Lung (tissue), 17 donors: ENCODE measurements at places on chromosomes 3 and 15. TPM values are rescaled to one million over a fixed set of nuclear protein-coding genes. Genes with fewer than 3 reads are reported as not detected.

DNA sequence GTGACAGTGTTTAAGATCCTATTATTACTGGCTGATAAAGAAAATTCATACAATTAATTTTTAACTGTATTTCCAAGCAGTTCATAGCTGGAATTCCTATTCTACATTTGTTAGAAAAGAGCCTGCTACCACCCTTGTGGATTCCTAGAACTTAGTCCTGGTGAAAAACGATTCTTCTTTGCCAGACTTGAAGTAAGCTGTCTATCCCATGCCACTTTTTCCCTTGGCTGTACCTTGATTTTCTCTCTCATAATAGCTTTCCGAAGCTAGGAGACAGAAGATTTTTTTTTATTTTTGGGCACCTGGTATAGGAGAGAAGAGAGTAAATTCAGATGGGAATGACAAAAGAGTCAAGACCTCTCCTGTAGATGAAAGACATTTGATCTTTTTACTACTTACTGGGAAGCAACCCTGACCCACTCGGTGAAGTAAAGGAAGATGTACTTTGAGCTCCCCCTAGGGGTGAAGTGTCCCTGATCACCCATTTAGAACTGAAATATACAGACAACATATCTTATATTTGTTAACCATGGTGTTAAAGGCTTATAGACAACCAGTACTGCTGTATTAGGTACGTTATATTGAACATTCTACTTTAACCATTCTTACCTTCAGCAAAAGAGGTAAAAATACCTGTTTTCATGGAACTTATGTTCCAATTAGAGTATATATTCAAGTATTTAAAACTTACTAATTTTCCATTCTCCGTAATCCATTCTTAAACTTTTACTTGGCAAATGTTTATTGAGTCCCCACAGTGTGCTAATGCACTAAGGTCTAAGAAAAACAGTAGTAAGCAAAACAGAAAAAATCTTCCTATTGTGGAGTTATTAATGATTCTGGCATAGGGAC is 36.2 kb upstream of the C3orf38 start:
- peak; percentile 80 for DNase-seq
- H3K27ac ChIP-seq = no peak overlapping the region
- no peaks in the 10 kb centered on the region for H3K4me1 ChIP-seq
- H3K27me3 ChIP-seq = no peaks in the 10 kb centered on the region
- no peak overlapping the region for H3K4me3 ChIP-seq

GRCh38 chr3:58324391-58325390 is 8.0 kb upstream of the PXK start:
- DNase-seq = no peak
- no peaks in the 10 kb centered on the region for H3K36me3 ChIP-seq
- H3K4me1 ChIP-seq = peaks cover 7% of the 10 kb centered on the region
- H3K4me3 ChIP-seq = no peak overlapping the region
- H3K27me3 ChIP-seq = no peaks in the 10 kb centered on the region

The LRRC2 gene
- 3.1 TPM for total RNA-seq

The IRAK2 gene
- 6.8 TPM for total RNA-seq

The GOLGA8T gene
- not detected for total RNA-seq

DNA sequence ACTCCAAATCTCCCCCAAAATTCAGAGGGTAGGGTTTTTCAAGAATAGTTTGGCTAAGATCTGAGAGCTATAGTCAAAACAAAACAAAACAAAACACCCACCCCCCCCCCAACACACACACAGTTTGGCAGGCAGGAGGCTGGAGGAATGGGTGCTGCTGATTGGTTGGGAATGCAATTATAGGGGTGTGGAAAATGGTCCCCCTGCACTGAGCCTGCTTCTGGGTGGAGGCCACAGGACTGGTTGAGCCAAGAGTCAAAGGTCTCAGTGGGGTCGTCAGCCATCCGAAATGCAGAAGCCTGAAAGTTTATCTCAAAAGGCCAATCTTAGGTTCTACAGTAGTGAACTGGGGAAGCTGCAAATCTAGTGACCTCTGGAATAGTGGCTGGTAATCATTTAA is 2.5 kb upstream of the HACD2 start:
- no peak overlapping the region for H3K27ac ChIP-seq
- no peaks in the 10 kb centered on the region for H3K27me3 ChIP-seq
- DNase-seq = no peak
- no peak overlapping the region for H3K4me3 ChIP-seq

- H3K27me3 ChIP-seq = no peaks in the 10 kb centered on the region
- H3K36me3 ChIP-seq = no peaks in the 10 kb centered on the region
- H3K4me1 ChIP-seq = no peaks in the 10 kb centered on the region
- no peak for DNase-seq
- no peak overlapping the region for H3K4me3 ChIP-seq
Measured at GRCh38 chr15:52014616-52015015, 4.4 kb upstream of the MAPK6 start.

GRCh38 chr3:8571256-8571655 is 69.6 kb downstream of the LMCD1 start:
- DNase-seq = no peak
- H3K36me3 ChIP-seq = peaks cover 44% of the 10 kb centered on the region
- H3K4me3 ChIP-seq = no peak overlapping the region
- H3K4me1 ChIP-seq = peaks cover 15% of the 10 kb centered on the region

DNA sequence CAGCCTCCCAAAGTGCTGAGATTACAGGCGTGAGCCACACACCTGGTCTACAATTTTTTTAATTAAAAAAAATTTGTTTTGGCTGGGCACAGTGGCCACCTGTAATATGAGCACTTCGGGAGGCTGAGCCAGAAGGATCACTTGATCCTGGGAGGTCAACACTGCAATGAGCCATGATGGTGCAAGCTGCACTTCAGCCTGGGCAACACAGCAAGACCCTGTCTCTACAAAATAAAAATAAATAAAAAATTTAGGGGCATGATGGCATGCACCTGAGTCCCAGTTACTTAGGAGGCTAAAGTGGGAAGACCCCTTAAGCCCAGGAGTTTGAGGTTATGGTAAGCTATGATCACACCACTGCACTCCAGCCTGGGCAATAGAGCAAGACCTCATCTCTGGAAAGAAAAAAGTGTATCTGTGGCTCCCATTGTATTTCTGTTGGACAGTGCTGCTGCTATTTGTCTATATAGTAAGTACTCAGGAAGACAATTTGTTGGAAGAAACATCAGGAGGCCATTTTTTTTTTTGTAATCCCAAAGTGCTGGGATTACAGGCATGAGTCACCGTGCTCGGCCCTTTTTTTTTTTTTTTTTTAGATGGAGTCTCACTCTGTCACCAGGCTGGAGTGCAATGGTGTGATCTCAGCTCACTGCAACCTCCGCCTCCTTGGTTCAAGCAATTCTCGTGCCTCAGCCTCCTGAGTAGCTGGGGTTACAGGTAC is 27.5 kb upstream of the SH3BP5 start:
- H3K27ac ChIP-seq = no peak overlapping the region
- no peaks in the 10 kb centered on the region for H3K36me3 ChIP-seq
- DNase-seq = no peak
- H3K27me3 ChIP-seq = no peaks in the 10 kb centered on the region
- H3K4me3 ChIP-seq = no peak overlapping the region

The CNTN4 gene
- 30.7 TPM for total RNA-seq

DNA sequence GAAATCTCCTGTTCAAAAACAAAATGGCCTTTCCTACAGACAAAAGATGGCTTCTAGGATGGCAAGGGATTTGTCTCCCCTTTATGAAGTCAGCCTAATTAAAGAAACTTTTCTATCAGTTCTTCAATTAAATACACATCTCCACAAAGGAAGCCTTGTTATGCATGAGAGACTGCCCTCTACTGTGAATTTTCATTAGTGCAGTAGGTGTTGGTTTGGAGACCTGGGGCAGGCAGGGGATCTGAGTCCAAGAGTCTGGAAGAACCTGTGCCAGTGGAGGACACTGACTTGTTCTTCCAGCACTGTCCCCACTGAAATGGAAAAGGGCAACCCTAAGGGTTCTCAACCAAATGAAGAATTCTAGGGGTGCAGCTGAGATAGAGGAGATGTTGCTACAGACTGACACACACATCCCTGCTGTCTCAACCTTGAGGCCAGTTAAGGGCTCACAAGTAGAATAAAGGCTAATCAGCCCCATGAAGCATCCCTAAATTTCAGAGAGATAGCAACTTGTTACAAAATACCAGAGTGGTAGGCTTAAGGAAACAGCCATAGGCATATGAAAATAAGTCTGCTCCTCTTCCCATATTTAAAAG is 174.0 kb upstream of the PRICKLE2 start:
- H3K27ac ChIP-seq = no peak overlapping the region
- peak; percentile 88 for DNase-seq
- no peaks in the 10 kb centered on the region for H3K36me3 ChIP-seq
- H3K4me1 ChIP-seq = no peaks in the 10 kb centered on the region

- no peaks in the 10 kb centered on the region for H3K36me3 ChIP-seq
- no peak overlapping the region for H3K4me3 ChIP-seq
- H3K27me3 ChIP-seq = no peaks in the 10 kb centered on the region
- H3K27ac ChIP-seq = no peak overlapping the region
- DNase-seq = no peak
- H3K4me1 ChIP-seq = no peaks in the 10 kb centered on the region
Measured at GRCh38 chr3:33883538-33883950, 85.1 kb downstream of the PDCD6IP start.

GRCh38 chr3:198113206-198114053 is 153.4 kb downstream of the LMLN start:
- H3K4me1 ChIP-seq = no peaks in the 10 kb centered on the region
- no peak overlapping the region for H3K27ac ChIP-seq
- no peaks in the 10 kb centered on the region for H3K27me3 ChIP-seq
- no peaks in the 10 kb centered on the region for H3K36me3 ChIP-seq

DNA sequence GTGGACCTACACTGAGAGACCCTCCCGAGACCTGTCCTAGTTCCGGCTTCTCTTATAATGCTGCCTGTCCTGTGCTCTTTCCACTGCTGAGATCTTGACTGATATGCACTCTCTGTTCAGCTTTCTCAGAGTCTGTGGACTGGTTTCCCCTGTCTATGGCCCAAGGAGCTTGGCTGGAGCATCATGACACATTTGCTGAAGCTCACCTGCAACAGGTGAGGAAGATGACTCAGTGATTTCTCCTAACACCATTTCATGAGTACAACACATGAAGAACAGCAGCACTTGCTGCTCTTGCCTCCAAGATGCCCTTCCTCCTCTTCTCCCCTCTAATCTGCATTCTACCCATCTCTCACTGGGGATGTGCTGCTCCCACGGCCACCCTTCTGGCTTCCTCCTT is 92.1 kb downstream of the DUT start:
- DNase-seq = no peak

DNA sequence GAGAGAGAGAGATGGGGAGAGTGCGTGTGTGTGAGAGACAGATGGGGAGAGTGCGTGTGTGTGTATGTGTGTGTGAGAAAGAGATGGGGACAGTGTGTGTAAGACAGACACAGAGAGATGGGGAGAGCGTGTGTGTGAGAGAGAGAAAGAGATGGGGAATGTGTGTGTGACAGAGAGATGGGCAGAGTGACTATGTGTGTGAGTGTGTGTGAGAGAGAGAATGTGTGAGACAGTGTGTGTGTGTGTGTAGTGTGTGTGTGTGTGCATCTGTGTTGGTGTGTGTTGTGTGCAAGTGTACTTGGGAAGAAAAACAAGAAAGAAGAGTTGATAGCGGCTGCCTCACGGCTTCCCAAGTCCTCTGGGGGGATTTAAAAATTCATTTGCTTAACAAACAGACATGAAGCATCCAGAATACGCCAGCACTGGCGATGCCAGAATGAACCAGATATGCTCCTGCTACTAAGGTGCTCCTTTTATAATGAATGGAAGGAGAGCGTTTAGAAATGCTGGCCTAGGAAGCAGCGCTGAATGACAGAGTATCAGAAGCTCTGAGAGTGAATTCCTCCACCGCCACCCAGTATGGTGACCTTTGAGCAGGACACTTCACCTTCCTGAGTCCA is 186.1 kb upstream of the TSC22D2 start:
- H3K27ac ChIP-seq = no peak overlapping the region
- H3K4me1 ChIP-seq = peaks cover 2% of the 10 kb centered on the region
- H3K36me3 ChIP-seq = no peaks in the 10 kb centered on the region
- H3K4me3 ChIP-seq = no peak overlapping the region
- peak; percentile 44 for DNase-seq

The ETV5 gene
- total RNA-seq = 53.9 TPM

The ACSBG1 gene
- total RNA-seq = 7.9 TPM

The TJP1 gene
- total RNA-seq = 84.6 TPM

DNA sequence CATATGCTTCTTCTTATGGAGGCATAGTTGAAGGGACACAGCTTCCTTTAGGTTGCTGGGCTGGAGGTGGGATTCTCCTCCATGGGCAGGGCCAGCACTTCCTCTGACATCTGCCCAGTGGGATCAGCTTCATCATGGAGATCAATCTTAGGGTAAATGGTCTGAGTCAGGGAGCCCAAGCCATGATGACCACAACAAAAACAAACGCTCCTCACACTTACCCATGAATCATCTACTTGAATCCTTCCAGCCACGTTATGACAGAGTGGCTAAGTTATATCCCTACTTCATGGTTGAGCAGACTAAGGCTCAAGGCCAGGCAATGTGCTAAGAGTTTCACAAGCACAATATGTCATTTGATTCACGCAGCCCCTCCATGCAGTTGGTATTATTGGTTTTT is 87.2 kb upstream of the NMNAT3 start:
- H3K27me3 ChIP-seq = no peaks in the 10 kb centered on the region
- H3K4me1 ChIP-seq = peaks cover 2% of the 10 kb centered on the region
- no peak overlapping the region for H3K27ac ChIP-seq
- no peak overlapping the region for H3K4me3 ChIP-seq

DNA sequence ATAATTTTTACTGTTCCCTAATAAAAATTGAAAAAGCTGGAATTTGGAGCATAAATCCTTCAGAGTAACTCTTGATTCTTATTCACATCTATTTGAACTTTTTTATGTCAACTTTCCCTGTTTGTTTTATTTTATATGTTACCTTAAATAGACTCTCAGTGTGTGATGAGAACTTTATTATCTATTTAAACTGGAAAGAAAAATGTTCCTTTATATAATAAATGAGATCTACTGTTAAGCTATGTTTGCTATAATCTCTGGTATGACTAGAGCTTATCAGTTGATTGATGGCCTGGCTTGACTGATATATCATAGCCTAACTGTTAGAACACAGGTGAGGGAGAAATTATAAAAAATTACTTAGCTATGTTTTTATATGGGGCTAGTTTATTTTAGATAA is 330.6 kb upstream of the EPHA6 start:
- no peaks in the 10 kb centered on the region for H3K4me1 ChIP-seq
- no peak for DNase-seq
- H3K27ac ChIP-seq = no peak overlapping the region
- no peak overlapping the region for H3K4me3 ChIP-seq
- no peaks in the 10 kb centered on the region for H3K27me3 ChIP-seq

The GOLGA8M gene
- total RNA-seq = 2.1 TPM

DNA sequence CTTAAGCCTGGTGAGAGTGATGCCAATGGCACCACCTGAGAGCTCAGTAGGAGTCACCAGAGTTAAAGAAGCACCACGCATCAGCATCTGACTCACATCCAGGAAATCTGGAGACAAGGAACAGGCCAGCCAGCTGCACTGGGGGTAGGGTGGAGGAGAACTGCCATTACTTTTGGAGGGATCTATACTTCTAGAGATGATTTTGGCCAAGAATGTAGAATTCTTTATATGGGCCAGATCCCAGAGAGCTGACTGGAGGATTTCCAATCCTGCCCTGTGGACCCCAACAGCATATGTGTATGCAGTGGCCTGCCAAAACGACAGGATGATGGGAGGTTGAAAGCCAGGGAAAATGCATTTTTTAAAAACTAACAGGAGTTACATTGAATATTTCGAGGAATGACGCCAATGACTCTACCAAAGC is 29.8 kb downstream of the CCR3 start:
- no peaks in the 10 kb centered on the region for H3K27me3 ChIP-seq
- H3K27ac ChIP-seq = no peak overlapping the region
- peak; percentile 92 for DNase-seq
- no peaks in the 10 kb centered on the region for H3K36me3 ChIP-seq
- no peak overlapping the region for H3K4me3 ChIP-seq
- no peaks in the 10 kb centered on the region for H3K4me1 ChIP-seq

- no peaks in the 10 kb centered on the region for H3K27me3 ChIP-seq
- no peaks in the 10 kb centered on the region for H3K36me3 ChIP-seq
- DNase-seq = no peak
- no peak overlapping the region for H3K4me3 ChIP-seq
- H3K4me1 ChIP-seq = no peaks in the 10 kb centered on the region
- no peak overlapping the region for H3K27ac ChIP-seq
Measured at GRCh38 chr15:83971992-83972391, 263.6 kb upstream of the GOLGA6L4 start.
